Osteoblast (primary cell): ENCODE measurements at places on chromosomes 11 and 22.

DNA sequence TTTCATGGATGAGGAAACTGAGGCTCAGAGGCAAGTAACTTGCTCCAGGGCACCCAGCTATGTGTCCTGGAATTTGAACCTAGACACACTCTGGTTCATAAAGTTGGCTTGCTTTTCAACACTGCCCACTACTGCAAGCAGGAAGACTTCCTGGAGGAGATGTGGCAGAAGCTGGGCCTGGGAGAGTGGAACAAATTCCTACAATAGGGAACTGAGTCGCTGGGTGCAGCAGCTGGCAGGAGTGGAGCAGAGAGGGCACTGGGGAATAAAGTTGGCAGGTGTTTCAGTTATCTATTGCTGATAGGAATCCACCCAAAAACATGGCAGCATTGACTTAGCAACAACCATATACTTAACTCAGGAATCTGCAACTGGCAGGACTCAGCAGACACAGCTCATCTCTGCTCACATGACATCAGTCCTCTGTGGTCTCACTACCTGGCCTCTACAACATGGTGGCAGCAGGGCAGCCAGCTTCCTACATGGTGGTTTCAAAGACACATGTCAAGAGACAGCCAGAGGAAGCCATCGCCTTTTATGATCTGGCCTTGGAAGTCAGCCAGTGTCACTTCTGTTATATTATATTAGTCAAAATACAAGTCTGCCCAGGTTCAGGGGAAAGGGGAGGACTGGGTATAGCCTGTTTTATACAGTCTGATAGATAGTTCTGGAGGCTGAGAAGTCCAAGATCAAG lies 10.6 kb upstream of the CARD10 start:
- DNase-seq: peak; percentile 39

DNA sequence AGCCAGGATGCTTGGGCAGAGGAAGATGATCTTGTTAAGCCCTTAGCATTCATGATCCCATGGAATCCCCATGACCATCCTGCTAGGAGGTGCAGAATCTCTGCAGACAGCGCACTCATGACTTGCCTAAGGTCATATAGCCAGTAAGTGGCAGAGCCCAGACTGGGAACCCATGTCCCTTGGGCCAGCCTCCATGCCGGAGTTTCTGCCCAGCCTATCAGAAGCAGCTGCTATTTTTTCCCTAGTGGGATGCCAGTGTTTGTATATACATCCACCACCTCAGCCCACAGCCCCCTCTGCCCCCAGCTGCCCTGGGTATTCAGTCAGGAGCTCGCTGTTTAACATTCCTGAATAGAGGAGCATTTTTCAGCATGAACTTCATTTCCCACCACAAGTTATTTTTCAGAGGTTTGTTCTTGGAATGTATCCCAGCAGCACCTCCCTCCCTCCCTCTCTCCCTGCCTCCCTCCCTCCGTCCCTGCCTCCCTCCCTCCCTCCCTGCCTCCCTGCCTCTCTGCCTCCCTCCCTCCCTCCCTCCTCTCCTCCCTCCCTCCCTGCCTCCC lies 34.4 kb upstream of the SUSD2 start:
- DNase-seq: peak; percentile 94

- DNase-seq: no peak
These were observed 912.8 kb downstream of the DLG2 start for GRCh38 chr11:84714316-84714780.

- DNase-seq: no peak
These were observed 39.7 kb upstream of the MICAL2 start for GRCh38 chr11:12070446-12071267.

- DNase-seq: no peak
These were observed 115.0 kb downstream of the GGTLC2 start for GRCh38 chr22:22759371-22759770.

DNA sequence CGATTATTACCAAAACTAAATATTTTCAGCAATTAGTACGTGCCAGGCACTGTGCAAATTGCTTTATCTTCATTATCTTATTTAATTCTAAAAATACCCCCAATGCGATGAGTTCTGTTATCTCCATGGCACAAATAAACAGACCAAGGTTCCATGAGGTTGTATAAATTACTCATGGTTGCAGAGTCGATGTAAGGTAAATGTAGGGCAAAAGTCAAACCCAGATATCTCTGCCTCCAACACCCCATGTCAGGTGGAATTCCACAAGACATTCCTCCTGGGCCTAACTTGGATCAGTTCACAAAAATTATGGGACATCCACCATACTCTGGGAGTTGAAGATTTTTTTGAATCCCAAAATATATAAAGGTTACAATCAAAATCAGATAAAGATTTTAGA lies 43.7 kb downstream of the ISX start:
- no peak for DNase-seq

DNA sequence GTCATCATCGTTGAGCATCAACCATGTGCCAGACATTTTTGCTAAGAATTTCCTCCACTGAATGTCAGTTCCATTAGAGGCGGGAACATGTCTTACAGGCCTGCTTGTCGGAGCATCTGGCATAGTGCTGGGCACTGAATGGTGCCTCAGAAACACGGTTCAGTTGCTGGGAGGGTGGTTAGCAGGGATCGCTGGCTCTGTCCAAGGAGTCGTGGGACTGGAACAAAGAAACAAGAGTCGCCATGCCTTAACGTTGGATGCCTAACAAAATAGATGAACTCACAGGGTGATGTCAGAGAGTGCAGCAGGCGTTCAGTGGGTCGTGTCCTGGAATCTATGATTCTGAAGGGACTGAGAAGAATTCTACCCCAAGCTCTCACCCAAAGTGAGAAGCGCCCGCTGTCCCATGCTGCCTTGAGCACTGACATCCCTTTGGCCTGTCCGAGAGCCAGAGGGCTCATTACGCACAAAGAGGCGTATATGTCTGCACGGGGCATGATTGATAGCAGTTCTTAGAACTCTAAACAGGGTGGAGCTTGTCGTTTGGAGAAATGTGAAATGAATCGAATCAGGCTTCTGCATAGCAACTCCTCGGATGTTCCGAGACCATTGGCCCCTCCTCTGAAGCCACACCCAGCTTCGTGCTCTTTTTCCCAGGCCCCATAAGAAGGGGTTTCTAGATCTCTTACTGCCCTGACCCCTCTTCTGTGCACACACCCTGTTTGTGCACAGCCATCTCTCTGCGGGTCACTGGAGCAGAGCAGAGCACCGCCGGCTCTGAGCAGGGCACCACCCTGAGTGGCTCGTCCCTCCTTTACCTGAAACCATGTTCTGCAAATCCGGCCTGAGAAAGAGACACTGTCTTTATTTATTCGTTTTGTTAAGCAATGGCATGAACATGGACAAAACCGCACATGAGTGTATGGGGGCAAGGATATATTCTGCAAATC lies 113.1 kb upstream of the B3GAT1 start:
- DNase-seq: peak; percentile 52

GRCh38 chr11:20070459-20070858 lies 89.8 kb downstream of the DBX1 start:
- no peak for DNase-seq

DNA sequence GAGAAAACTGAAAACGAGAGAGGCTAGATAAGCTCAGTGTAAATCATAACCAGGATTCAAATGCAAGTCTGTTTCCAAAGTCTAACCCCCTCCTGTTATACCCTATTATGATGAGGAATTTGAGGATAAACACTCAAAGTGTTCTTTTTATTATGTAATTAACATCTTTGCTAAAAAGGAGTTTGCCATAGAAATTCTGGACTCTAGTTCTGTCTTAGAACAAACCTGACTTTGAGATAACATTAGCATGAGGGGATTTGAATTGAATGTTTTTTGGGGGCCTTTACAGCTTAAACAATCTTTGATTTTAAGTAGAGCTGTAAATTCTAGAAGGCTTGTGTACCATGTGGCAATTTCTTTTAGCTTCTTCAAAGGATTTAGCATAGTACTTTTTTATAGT lies 9.5 kb downstream of the C11orf54 start:
- no peak for DNase-seq

- DNase-seq: no peak
These were observed 3.8 kb upstream of the TTLL8 start for GRCh38 chr22:50061824-50062355.

GRCh38 chr22:38148245-38148644 lies 33.4 kb downstream of the PLA2G6 start:
- DNase-seq: peak; percentile 65

- DNase-seq: peak; percentile 89
These were observed 573.6 kb downstream of the INSC start for GRCh38 chr11:15688351-15688792.

DNA sequence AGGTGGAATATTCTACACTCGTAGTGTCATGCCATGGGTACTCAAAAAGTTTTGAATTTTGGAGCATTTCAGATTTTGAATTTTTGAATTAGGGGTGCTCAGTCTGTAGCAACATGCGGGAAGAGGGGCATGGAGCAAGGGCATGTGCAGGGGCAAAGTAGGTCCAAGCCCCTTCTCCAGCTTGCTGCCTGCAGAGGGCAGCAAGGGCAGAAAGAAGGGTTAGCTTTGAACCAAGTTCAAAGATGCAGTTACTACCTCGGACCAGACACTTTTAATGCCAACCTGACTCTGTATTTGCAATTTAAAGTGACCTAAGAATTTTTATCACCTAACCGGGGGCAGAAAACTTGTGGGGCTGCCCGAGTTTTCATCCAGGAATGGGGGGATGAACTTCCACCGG lies 68.2 kb downstream of the CD82 start:
- peak; percentile 64 for DNase-seq
